ENCODE measurements at places on chromosomes 7 and 10. TPM values are rescaled to one million over a fixed set of nuclear protein-coding genes. Genes with fewer than 3 reads are reported as not detected.

GRCh38 chr7:21543528-21544302 lies 876 bp downstream of the DNAH11 start:
- peak; percentile 50 for DNase-seq

- no peak for DNase-seq
Measured at GRCh38 chr10:13481690-13482089, 47.1 kb downstream of the BEND7 start.

C10orf53 gene
- not detected for total RNA-seq

SEC24C gene
- 50.0 TPM for total RNA-seq

- DNase-seq = no peak
Measured at GRCh38 chr10:98485959-98486358, 39.2 kb upstream of the HPS1 start.

DNA sequence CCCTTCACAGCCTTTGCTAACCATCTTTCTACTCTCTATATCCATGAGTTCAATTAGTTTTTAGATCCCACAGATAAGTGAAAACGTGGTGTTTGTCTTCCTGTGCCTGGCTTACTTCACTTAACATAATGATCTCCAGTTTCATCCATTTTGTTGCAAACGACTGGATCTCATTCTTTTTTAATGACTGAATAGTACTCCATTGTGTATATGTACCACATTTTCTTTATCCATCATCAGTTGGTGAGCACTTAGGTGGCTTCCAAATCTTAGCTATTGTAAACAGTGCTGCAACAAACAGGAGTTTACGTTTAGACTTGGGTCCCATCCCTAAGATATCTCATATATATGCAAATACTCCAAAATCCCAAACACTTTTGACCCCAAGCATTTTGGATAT lies 9.1 kb downstream of the CDC123 start:
- DNase-seq = no peak

GRCh38 chr10:69151984-69152383 lies 28.0 kb downstream of the VPS26A start:
- no peak for DNase-seq

SUN3 gene
- not detected for total RNA-seq

CAMK2B gene
- 26.7 TPM for total RNA-seq

DNA sequence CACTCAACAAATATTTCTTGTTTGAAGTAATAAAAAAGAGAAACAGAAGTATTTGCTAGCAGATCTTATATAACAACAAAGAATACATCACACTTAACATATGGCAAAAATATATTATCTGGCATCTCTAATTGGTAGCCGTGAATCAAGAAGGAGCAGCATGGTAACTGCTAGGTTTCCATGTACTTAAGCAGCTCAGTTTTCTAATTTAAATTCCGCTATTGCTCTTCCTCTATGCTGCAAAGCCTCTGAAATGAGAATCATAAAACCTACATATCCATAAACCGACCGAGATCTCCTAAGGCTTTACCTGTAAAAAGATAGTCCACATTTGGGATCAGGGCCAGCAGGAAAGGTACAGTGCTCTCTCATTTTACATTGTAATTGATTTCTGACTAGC lies 76.6 kb upstream of the PTPRZ1 start:
- no peak for DNase-seq

SPOCK2 gene
- total RNA-seq = 8.3 TPM

DNA sequence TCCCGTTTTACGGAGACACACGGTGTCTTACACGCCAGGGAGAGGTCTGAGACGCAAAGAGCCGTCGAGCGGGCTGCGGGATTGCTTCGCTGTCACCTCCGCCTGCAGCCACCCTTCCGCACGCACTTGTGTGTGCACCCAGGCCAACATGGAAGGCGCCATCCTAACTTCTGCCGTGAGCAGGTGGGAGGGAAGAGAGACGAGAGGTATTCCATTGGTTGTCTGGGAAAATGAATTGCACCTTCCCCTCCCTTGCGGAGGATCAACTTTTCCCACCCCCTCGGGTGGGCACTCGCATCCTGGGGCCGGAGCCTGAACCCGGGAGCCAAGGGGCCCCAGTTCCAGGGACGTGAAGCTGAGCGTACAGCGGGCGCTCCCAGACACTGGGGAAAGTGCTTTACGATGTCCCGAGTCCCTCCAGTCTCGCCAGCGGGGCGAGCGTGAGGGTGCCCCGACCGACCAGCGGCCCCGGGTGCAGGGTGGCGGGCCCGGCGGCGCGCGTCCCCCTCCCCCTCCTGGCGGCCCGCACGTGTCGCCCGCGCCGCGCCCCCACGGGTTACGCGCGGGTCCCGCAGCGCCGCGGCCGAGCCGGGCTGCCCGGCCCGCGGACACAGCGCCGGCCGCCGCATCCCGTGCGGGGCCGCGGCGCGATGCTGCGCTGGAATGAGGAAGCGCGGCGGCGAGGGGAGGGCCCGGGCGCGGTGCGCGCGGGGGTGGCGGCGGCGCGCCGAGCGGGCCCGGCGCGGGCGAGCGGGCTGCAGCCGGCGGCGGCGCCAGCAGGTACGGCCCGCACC lies 984 bp upstream of the IKZF1 start:
- DNase-seq = no peak

- DNase-seq = no peak
Measured at GRCh38 chr10:30647089-30647488, 17.5 kb upstream of the LYZL2 start.

ENO4 gene
- 0.31 TPM for total RNA-seq

NUP205 gene
- total RNA-seq = 34.8 TPM

- DNase-seq = no peak
Measured at GRCh38 chr10:68869623-68870022, 31.5 kb upstream of the DDX50 start.

DNA sequence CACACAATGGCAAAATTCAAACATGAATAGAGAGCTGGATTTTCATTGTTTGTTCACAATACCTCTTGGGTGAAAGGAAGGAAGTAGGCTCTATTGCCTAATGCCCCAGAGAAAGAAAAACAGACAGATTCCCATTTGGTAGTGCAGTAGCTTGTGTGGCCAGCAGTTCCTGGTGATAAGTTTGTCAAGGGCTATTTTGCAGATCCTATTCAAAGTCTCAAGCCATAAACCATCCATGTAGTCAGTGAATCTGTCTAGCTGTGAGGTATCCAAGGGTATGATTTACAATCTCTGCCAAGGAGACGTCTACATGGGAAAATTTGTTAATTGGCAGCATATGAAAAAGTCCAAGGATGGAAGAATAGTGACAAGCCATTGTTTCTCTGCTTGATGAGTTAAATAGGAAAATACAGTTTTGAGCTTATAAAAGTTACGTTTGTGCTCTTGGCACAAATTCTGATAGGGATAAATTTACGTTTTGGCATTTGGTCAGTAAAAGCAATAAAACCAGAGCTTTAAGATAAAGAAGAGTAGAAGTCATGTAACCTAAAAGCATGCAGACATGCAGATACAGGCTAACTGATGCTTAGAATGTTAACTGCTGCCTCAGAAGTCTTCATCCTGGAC lies 269.1 kb downstream of the GATA3 start:
- DNase-seq = peak; percentile 17

DNA sequence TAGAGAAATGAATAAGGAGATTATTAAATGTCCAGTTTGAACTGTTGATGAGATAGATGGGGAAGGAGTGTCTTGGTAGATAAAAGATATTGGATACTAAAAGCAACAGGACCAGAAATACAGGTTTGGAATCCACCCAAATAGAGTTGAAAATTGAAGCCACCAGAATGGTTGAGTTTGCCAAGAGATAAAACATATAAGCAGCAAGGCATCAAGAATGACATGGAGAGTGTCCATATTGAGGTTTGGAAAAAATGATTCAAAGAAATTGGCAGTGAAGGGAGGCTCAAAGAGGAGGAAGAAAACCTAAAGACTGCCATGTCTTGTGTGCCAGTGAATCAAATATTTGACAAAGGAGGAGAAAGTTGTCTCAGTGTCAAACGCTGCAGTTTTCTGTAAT lies 24.2 kb downstream of the CFAP69 start:
- DNase-seq = no peak

CEP55 gene
- 8.9 TPM for total RNA-seq

GRCh38 chr10:8112230-8112905 lies 57.9 kb downstream of the GATA3 start:
- DNase-seq = no peak

- DNase-seq = no peak
Measured at GRCh38 chr10:88062385-88062784, 199.0 kb downstream of the PTEN start.

PKD1L1 gene
- total RNA-seq = 1.1 TPM

DNA sequence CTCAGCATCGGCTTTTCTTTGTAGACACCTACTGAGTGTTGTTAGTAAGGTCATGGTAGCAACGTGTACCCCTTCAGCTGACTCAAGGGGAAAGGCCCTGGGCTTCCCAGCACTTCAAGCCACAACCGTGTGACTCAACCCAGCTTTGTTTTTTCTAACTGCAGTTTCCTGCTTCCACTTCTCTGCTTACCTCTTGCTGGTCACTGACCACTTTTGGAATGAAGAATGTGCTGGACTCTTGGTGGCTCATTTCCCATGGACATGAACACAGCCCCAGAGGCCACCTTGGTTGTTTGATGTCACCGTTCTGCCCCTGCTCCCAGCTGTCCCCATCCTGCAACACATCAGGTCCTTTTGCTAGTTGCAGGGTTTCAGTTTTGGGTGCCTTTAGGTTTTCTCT lies 69.5 kb upstream of the ZNF438 start:
- DNase-seq = no peak

TMEM130 gene
- total RNA-seq = 3.5 TPM

GRCh38 chr10:49074836-49075682 lies 40.3 kb downstream of the VSTM4 start:
- peak; percentile 59 for DNase-seq
